ENCODE measurements at places on chromosomes 11 and 22.

DNA sequence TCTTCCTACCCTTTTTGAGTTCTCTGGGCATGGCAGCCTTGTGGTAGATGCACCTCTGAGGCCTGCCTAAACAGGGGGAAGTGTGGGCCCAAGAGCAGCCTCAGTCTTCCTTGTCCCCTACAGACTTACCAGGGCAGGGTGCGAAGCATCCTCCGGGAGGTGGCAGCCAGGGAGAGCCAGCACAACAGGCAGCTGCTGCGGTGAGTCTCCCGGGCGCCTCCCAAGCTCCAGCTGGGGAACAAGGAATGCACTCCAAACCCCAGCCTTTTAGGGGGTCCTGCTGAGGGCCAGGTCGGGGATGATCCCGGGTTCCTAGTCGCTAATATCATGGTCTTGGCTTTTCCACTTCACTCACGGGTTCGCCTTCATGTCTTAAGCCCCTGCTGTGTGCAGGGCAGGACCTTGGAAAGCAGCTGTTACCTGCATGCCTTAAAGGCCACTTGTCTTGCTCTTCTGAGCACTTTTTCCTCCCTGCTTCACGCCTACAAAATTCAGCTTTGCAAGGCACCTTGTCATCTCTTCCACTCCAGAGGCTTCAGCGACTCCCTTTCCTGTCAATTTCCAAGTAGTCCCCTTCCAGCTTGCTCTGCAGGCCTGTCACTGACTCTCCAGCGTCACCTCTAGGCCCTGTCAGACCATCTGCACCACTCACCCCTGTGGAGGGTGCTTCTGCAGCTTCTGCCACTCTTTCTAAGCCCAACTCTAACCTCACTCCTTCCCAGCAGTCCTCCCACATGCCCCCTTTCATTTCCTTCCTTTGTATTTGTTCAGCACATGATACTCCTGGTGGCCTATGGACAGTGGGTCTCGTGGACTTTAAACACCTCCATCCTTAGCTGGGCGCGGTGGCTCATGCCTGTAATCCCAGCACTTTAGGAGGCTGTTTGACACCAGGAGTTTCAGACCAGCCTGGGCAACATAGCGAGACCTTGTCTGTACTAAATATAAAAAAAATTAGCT is 57.0 kb downstream of the PISD start:
- no peak for DNase-seq

GRCh38 chr22:21796863-21797262 is 61.3 kb upstream of the YPEL1 start:
- DNase-seq = no peak

DNA sequence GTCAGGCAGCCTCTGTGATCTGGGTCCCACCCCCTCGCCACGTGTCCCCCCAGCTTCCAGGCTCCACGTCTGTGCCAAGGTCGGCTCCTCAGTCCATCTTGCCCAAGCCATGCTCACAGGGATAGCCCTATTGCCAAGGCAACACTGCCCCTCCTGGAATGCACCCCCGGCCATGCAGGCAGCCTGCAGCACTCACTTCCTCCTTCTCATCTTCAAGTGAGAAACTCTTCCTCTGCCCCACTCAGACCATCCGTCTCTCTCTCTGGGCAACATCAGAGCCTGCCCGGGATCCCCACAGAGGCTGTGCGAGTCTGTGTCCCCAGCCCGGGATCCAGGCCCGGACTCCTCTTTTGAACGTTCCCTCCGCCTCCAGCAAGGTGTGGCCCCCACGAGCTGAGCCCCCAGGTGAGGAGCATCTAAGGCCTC is 852.3 kb downstream of the BRD1 start:
- no peak for DNase-seq

GRCh38 chr22:33116841-33117547 is 58.8 kb upstream of the SYN3 start:
- DNase-seq = no peak

GRCh38 chr11:63862923-63863322 is 24.0 kb downstream of the MARK2 start:
- DNase-seq = no peak

- DNase-seq = no peak
These were observed 61.0 kb upstream of the PLET1 start for GRCh38 chr11:112321501-112322172.

DNA sequence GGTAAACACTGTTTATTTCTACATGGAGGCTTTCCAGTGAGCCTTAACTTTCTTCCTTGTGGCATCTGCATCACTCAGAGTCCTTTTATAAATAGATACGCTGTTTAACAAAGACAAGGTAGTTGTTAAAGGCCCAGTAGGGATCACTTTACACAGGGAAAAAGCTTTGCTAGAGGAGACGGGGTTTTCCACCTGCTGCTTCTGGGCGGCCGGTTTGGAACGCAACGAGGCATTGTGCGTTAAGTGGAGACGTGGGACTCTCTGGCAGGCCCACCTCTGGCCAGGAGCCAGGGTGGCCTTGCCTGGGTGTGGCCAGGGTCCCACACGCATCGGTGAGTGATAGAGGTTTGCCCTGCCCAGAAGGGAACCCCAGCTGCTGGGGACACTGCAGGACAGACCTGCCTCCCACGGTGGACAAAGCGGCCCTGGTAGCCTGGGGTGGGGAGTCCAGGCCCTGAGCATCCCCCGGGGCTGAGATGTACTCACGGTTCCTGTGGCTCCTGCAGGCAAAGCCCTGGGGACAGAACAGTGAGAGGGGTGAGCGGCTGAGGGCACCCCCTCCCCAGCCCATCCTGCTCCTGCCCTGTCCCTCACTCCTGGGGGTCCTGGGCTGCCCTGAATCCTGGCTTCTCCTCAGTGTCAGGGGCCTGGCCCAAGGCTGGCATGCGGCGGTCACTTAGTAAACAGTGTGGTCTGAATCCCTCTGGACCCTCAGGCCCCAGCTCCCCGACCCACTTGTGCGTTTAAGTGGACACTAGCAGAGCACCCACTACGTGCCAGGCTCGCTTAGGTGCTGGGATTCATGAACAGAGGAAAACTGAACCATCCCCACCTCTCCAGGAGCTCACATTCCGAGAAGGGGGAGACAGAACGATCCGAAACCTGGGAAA is 4.2 kb downstream of the IL17REL start:
- DNase-seq = no peak

GRCh38 chr22:39318507-39319283 is 728 bp downstream of the RPL3 start:
- peak; percentile 27 for DNase-seq

DNA sequence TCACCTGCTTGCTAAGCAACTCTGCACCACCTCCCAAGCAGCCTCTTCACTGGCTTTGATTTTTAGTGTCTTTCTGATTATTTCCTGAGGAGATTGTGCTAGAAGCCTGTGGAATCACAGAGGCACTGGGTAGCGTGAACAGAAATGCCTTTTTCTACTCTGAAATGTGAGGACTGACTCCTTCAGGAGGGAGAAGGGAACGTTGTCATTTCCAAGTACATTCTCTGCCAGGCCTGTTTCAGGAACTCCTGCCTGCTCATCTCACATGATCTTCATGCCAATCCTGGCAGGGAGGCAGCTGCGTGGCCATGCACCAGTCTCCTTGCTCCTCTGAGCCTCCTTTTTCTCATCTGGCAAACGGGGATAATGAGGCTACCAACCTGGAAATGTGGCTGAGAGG is 49.8 kb upstream of the PRDM11 start:
- no peak for DNase-seq
